MM.1S (cell line): ENCODE measurements at places on chromosomes 7 and 10.

GRCh38 chr7:17624379-17624778 is 315.9 kb downstream of the SNX13 start:
- no peak for DNase-seq

DNA sequence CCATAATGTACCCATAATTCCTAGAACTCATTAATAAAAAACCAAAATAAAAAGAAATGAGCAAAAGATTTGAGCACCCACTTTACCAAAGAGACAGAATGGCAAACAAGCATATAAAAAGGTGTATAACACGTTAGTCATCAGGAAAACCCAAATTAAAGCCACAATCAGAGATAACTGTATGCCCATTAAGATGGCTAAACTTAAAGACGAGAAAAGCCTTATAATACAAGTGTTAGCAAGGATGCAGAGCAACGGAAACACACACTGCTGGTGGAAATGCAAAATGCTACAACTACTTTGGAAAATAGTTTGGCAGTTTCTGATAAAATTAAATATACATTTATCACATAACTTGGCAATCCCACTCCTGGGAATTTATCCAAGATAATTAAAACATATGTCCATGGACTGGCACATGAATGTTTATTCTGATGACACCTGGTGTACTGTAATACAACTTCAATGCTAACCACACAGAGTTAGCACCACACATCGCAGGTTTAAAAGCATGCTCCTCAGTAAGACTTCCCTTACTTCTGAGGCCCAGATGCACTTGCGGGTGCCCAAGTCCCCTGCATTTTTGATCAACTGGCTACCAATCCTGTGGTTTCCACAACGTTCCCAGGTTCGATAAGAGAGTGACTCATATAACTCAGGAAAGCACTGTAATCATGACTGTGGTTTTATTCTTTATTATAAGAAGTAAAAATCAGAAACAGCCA is 158.6 kb downstream of the SNX13 start:
- no peak for DNase-seq

- no peak for DNase-seq
These were observed 108.3 kb downstream of the SORCS1 start for GRCh38 chr10:107056182-107056581.

- no peak for DNase-seq
These were observed 262.9 kb downstream of the PTPRN2 start for GRCh38 chr7:158324397-158325360.

- DNase-seq, result no peak
These were observed 144.0 kb upstream of the ASAH2 start for GRCh38 chr10:50395271-50395670.

DNA sequence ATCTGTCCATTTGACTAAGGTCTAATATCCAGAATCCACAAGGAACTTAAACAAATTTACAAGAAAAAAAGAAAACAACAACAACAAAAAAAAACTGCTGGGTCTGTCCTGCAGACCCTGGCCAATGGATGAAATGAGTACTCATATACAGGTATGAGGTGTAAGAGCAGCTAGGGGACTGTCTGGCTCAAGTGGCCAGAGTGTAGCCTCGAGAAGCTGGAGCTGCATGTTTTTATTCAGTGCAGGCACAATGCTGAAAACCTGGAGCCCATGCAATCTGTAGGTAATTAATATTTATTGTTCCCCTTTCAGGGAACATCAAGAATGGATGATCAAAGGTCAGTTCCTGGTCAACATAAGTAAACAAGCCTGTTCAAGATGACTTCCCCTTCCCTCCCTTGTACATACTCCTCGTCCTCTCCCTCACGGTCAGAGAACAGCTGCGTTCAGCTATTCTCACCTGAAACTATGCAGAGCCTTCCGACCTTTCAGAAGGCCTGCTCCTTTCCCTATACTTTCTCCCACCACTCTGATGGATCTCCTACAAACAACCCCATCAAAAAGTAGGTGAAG is 15.5 kb downstream of the CYP2C19 start:
- no peak for DNase-seq

DNA sequence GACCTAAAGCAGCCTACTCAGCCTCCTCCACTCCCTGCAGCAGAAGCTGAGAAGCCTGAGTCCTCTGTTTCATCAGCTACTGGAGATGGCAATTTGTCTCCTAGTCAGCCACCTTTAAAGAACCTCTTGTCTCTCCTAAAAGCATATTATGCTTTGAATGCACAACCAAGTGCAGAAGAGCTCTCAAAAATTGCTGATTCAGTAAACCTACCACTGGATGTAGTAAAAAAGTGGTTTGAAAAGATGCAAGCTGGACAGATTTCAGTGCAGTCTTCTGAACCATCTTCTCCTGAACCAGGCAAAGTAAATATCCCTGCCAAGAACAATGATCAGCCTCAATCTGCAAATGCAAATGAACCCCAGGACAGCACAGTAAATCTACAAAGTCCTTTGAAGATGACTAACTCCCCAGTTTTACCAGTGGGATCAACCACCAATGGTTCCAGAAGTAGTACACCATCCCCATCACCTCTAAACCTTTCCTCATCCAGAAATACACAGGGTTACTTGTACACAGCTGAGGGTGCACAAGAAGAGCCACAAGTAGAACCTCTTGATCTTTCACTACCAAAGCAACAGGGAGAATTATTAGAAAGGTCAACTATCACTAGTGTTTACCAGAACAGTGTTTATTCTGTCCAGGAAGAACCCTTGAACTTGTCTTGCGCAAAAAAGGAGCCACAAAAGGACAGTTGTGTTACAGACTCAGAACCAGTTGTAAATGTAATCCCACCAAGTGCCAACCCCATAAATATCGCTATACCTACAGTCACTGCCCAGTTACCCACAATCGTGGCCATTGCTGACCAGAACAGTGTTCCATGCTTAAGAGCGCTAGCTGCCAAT is 202.2 kb downstream of the ZEB1 start:
- peak; percentile 46 for DNase-seq

GRCh38 chr10:121796342-121796741 is 131.5 kb downstream of the ATE1 start:
- no peak for DNase-seq

- no peak for DNase-seq
These were observed 2.2 kb upstream of the LHPP start for GRCh38 chr10:124459395-124459794.

GRCh38 chr10:112519133-112519761 is 72.2 kb downstream of the VTI1A start:
- no peak for DNase-seq

DNA sequence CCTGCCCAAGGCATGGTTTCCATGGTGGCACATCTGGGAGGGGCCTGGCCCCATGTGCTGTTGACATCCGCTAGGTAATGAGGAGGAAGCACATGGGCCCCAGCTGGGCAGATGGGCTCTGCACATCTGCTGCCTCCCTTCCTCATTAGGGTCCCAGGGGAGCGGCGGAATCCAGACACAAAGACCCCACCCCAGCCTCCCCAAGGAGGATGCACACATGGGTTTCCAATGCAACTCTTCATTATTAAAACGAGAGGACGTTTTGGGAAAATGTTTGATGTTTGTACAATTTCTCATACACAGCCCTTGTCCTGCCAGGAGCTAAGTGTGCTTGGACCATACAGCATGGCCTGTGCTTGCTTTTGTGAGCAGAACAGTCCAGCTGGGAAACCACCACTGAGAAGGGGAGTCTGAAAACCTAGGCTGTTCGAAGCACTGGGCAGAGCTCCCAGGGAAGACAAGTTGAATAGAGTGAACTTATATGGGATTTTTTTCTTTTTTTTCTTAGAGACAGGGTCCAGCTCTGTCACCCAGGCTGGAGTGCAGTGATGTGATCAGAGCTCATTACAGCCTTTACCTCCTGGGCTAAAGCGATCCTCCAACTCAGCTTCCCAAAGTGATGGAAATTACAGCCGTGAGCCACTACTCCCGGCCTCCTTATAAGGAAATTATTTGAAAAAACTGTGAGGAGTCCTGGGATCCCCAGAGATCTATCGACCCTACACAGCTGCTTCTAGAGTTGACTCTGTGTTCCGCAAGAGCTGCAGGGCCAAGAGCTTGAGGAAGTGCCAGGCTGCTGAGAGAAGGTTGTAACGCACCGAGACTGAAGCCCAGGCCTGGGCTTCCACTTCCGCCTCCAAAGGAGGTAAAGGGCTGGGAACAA is 23.4 kb downstream of the FAM107B start:
- DNase-seq, result no peak

DNA sequence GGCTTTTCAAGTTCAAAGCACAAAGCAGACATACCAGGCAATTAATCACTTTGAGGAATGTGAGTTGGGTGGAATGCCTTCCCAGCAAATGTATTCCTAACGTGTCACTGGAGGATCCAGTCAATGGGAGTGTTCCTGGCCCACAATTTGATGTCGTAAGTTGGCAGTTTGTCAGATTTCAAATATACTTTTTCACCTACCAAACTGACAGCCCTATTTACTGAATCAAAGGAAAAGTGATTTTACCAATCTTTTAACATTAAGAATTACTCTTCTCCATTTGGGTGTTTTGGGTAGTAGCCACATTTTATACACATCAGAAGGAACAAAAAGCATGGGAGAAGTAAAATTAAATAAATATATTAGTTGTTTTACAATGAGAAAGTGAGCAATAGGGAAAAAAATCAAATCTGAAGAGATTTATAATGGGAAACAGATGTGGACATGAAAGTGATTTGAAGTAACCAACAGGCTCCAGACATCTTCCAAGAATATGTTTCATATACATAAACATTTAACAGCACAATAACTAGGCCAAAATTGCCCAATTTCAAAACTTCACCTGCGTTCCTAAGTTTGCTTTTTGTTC is 222.9 kb downstream of the MTERF1 start:
- no peak for DNase-seq

GRCh38 chr7:40673285-40673684 is 538.5 kb downstream of the SUGCT start:
- DNase-seq, result peak; percentile 14

DNA sequence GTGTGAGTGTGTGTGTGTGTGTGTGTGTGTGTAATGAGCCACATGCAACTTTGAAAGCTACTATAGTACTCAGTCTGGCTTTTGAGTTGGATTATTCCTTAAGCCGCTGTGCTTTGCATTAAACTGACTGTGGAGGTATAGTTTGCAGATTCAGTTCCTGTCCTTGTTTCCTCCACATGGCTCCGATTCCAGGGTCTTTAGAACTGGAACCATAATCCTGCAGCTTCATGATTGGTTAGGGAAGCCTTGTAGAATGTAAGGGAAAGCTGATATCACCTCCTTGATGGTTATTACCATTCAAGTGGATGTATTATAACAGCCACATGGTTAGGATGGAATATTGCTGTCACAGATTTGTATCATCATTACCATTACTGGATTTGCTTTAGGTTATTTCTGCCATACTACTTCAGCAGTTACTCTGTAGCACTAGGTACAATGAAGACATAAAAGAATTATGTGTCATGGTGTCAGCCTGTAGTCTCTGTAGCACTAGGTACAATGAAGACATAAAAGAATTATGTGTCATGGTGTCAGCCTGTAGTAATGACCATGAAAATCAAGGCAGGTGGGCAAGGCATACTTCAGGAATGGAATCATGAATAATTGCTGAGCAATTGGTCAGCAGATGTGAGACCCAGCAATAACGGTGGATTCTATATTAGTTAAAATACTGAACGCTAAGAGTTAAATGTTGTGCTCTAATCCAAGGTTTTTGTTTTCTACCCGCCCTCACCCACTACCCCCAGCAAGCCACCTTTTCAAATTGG is 275.1 kb upstream of the FZD1 start:
- no peak for DNase-seq

GRCh38 chr7:150514748-150515222 is at the start of gene GIMAP7:
TSS of gene GIMAP7 (plus strand) at chr7:150514872. CDS start at chr7:150519975, 5,103 bp downstream.
- DNase-seq, result peak; percentile 71

- DNase-seq, result peak; percentile 31
These were observed 55.2 kb upstream of the FRMD4A start for GRCh38 chr10:14385596-14386593.

DNA sequence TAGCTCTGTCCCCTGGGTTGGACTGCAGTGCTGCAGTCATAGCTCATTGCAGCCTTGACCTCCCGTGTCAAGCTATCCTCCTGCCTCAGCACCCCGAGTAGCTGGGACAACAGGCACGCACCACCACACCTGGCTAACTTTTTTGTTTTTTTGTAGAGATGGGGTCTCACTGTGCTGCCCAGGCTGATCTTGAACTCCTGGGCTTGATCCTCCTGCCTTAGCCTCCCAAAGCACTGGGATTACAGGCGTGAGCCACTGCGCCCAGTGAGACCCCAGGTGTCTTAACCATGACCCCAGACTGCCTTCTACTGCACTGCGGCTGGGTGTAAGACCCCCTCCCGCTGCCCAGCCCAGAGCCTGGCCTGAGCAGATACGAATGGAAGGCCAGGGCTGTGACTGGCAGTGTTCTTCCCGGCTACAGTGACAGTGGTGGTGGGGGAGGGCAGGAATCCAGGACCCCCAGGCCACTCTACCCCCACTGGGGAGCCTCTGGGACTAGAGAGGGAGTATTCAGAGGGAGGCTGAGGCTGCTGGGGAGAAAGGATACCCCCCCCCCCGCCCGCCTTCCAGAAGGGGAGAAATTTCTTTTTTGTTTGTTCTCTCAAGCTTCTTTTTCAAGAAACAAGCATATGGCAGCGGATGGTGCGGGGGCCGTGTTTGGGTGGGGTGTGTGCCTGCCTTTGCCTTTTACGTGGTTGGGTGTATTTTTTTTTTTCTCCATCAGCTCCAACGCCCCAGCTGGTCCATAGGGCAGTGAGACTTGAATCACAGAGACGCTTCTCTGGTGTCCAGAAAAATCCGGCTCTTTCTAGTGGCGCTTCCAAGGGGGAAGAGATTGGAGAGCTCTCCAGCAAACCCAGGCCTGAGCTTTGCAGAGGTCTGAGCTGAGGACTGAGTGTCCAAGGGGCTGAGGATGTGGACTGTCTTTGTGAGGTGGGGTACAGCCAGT is 36.6 kb downstream of the GTF2IRD1 start:
- DNase-seq, result no peak

GRCh38 chr10:91768123-91768522 is 30.1 kb upstream of the TNKS2 start:
- DNase-seq, result no peak

DNA sequence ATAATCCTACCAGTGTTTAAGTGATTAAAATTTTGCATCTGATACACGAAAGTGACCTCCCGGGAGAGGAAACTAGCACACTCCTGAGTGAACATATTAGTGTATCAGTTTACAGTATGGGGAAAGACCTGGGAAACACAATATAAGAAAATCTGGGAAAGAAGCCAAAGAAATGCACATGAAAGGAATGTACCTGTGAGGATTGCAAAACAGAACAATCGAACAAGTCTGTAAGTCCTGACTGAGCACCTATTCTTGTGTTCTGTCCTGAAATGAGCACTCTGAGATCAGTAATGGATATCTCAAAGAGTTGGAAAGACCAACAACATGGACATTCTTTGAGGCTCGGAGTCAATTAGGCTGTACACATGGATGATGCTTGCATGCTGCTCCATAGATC is 554.7 kb downstream of the SORCS3 start:
- no peak for DNase-seq

GRCh38 chr7:128910569-128910945 is at the start of gene KCP:
TSS of gene KCP (minus strand) at chr7:128910709. CDS start at chr7:128910676, 33 bp downstream.
- no peak for DNase-seq

GRCh38 chr7:41333511-41333910 is 369.4 kb downstream of the INHBA start:
- no peak for DNase-seq

GRCh38 chr7:139046143-139046542 is 10.3 kb upstream of the ZC3HAV1L start:
- DNase-seq, result no peak
